ENCODE measurements at places on chromosomes 1 and 21.

GRCh38 chr1:208273386-208274017, 29.3 kb upstream of the PLXNA2 start:
- no peak overlapping the region for H3K27ac ChIP-seq
- H3K27me3 ChIP-seq: peaks cover 80% of the 10 kb centered on the region
- H3K4me1 ChIP-seq: no peaks in the 10 kb centered on the region
- DNase-seq: no peak

- peak overlapping the region; percentile 35 for H3K4me3 ChIP-seq
- H3K27ac ChIP-seq: peak overlapping the region; percentile 86
- peaks cover 3% of the 10 kb centered on the region for H3K36me3 ChIP-seq
- H3K27me3 ChIP-seq: no peaks in the 10 kb centered on the region
Measured at GRCh38 chr1:32989160-32990050, 24.8 kb upstream of the RNF19B start.

DNA sequence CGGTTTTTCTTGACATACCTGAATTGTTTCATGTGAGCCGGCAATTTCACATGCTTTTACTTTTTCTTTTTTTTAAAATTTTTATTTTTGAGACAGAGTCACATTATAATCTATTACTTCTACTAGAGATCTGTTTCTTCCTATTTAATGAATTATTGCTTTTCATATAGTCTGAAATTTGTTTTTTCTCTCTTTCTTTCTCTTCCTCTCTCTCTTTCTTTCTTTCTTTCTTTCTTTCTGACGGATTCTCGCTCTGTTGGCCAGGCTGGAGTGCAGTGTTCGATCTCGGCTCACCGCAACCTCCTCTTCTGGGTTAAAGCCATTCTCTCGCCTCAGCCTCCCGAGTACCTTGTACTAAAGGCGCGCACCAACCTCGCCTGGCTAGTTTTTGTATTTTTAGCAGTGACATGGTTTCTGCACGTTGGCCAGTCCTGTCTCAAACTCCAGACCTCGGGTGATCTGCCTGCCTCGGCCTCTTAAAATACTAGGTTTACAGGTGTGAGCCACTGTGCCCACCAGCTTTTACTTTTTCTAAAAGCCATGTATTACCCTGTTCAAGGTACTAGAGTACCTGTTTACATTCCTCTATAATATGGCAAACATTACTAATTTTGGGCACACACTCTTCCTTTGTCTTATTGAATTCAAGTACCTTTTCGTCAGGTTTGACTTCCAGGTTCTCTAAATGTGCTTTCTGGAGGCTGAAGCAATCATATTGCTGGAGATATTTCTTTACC, 86.5 kb upstream of the RHOU start:
- no peak for DNase-seq
- H3K4me3 ChIP-seq: peak overlapping the region; percentile 76
- H3K27ac ChIP-seq: no peak overlapping the region
- H3K36me3 ChIP-seq: no peaks in the 10 kb centered on the region

DNA sequence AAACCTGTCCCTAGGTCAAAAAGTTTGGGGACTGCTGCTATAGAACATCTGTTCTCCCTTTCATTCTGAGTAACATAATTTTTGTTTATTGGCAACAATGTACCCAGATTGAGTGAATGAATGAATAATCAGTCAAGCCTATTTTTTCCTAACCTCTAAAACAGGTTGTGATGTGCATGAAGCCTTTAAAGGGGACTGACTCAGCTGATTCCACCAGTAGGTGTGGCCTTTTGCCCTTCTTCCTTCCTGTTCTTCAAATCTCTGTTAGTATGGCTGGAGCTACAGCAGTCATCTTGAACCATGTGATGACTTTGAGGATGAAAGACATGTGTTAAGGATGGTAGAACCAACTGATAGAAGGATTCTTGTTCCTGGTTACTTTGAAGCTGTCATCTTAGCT, 476.1 kb downstream of the NUF2 start:
- H3K4me1 ChIP-seq: no peaks in the 10 kb centered on the region
- DNase-seq: no peak
- no peaks in the 10 kb centered on the region for H3K27me3 ChIP-seq
- H3K27ac ChIP-seq: no peak overlapping the region
- no peaks in the 10 kb centered on the region for H3K36me3 ChIP-seq

GRCh38 chr1:214404154-214404553, 123.2 kb downstream of the SMYD2 start:
- DNase-seq: no peak
- peaks cover 13% of the 10 kb centered on the region for H3K4me1 ChIP-seq
- peaks cover 3% of the 10 kb centered on the region for H3K27me3 ChIP-seq
- H3K27ac ChIP-seq: no peak overlapping the region

DNA sequence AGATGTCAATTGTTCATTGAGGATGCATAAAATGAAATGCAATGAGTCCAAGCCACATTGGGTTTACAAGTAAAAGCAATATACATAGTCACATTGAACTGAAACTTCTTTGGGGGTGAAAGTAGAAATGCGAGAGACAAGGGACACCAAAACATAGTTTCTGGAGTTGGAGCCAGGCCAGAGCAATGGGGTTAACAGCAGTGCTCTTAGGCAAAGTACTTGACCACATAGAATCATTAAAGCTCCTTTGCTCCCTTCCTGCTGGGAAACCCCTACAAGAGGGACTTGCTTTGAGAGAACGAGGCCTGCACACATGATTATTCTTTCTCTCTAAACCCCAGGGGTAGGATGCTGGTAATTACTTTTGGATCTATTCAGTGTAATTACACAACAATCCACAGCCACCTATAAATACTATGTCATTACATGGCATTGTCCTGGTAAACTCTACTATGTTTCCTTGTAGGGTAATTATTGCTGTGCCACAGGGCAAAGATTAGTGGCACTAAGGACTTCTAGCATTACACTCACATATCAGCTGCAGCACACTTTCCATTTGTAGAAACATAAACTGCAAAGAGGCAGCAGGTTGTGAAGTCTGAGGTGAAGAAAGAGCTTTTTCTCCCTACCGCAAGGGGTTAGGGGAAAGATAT, 421.6 kb upstream of the PBX1 start:
- H3K27me3 ChIP-seq: no peaks in the 10 kb centered on the region
- no peak overlapping the region for H3K27ac ChIP-seq
- no peak overlapping the region for H3K4me3 ChIP-seq
- DNase-seq: no peak

- no peaks in the 10 kb centered on the region for H3K36me3 ChIP-seq
- peaks cover 4% of the 10 kb centered on the region for H3K4me1 ChIP-seq
- no peak for DNase-seq
- peaks cover 16% of the 10 kb centered on the region for H3K27me3 ChIP-seq
- no peak overlapping the region for H3K27ac ChIP-seq
- H3K4me3 ChIP-seq: no peak overlapping the region
Measured at GRCh38 chr1:22157359-22157966, 14.6 kb upstream of the WNT4 start.

DNA sequence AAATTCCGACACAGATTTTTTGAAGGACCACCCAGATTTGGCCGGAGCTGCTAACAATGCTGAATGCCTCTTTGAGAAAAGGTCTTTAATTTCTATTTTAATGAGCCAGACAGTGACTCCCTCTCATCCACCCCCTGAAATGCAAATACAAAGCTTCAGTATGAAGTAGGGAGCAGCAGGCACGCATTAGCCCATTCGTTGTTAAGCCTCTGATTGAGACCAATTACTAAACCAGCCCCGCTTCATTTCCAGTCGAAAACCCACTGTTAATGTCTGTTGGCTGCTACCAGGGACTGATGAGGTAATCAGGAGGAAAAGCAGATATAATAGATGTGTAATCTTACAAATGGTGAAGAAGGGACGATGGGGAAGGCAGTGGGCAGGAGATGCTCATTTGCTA, 4.8 kb upstream of the C8A start:
- no peak overlapping the region for H3K4me3 ChIP-seq
- peaks cover 24% of the 10 kb centered on the region for H3K27me3 ChIP-seq
- no peak overlapping the region for H3K27ac ChIP-seq
- no peak for DNase-seq

DNA sequence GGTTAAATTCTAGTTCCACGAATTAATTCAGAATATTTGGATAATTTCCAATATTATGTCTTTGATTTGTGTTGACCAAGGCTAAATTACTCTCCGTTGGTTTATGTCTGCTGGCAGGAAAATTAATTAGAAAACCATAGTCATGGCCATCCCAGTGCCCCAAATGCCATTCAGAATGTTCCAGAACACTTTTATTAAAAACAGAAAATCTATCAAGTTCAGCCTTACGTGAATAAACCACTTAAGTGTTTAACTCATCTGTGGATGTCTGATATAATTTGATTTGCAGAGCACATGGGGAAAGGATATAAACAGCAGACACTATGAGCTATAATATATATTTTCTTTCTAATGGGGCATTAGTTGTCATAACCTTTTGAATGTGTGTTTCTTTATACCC, 480.7 kb downstream of the MRPL39 start:
- H3K27ac ChIP-seq: no peak overlapping the region
- no peaks in the 10 kb centered on the region for H3K36me3 ChIP-seq
- H3K27me3 ChIP-seq: no peaks in the 10 kb centered on the region
- H3K4me3 ChIP-seq: no peak overlapping the region

GRCh38 chr1:22919341-22920025, 53.2 kb downstream of the LACTBL1 start:
- peaks cover 12% of the 10 kb centered on the region for H3K27me3 ChIP-seq
- no peak overlapping the region for H3K27ac ChIP-seq
- H3K4me1 ChIP-seq: no peaks in the 10 kb centered on the region

DNA sequence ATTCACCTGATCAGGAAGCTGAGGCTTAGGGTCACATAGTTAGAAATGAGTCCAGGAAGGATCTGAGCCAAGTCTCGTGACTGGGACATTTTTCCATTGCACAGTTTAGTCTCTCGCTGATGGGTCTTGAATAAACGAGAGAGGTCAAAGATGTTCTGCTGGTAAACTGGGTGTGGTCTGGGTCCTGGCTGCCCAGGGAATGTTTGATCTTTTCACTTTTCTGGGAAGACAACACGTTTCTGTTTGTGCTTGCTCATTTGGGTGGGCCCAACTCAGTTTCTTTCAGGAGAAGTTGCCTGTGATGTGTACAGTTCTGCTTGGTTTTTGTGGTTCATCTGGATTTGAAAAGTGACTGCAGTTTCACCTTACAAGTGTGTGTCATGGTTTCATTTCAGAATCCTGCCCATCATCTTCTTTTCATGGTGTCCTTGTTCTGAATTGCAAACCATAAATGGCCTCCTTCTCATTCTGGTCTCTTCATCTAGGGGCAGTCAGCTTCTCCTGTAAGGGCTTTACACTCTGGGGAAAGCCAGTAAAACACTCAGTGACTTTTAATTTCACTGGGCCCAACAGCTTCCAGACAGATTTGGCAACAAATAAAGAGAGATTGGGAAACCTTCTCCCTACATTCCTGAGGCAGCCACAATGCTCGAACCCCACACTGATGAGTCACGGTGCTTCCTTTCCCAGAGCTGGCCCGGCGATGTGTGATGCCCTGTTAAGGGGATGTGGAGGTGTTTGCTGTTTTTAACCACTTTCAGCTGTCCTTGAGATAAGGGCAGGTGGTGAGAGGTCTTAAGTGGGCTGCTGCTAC, 7.2 kb upstream of the TACSTD2 start:
- H3K27ac ChIP-seq: peak overlapping the region; percentile 39
- H3K4me3 ChIP-seq: no peak overlapping the region
- H3K4me1 ChIP-seq: peaks cover 19% of the 10 kb centered on the region
- H3K27me3 ChIP-seq: peaks cover 74% of the 10 kb centered on the region

DNA sequence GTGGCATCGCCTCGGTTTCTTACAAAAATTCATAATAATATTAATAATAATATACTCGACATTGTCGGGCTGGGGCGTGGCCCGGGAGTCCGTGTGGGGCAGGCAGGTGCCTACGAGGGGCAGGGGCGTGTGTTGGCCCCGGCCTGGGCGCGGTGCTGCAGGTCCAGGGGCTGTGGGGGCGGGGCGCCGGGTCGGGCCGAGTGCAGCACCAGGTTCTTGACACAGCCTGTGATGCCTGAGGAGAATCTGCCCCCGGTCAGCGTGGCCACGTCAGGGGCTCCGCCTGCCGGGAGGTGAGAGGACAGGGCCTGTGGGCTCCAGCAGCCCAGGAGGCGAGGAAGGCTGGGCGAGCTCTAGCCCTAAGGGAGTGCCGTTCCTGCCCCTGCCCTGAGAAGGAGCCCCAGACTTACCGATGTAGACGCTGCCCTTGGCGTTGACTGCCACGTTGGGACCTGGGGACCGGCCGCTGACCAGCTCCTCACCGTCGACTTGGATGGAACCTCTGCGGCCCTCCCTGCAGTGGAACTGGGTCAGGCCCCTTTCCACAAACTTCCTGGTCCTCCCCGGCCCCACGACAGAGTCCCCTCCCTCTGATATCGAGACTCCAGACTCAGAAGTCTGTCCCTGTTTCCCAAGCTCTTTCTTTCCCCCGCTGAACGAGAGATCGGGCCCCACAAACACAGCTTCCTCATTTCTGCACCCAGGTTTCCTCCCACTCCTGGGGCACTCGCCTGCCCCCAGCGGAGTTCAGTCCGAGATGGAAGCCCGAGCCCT, 11.3 kb downstream of the LDLRAD2 start:
- H3K27me3 ChIP-seq: peaks cover 5% of the 10 kb centered on the region
- no peak for DNase-seq
- H3K27ac ChIP-seq: no peak overlapping the region
- peaks cover 2% of the 10 kb centered on the region for H3K4me1 ChIP-seq
- H3K36me3 ChIP-seq: no peaks in the 10 kb centered on the region

DNA sequence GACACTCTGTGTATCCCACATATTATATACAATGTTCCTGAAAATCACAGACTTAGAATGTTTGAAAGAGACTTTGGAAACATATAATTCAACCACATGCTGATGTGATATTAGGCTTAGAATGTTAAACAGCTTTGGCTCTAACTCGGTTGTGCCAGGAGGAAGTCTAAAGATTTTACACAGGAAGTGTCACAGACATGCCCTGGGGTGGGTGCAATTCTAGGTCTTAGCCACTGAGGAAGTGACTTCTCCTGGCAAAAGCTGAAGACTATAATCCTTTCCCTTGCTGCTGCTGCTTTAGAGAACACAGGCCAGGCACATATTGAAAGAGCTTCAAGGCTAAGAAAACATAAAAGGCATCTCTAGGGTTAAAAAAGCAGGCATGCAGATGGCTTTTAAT, 51.0 kb downstream of the RPL5 start:
- H3K27ac ChIP-seq: peak overlapping the region; percentile 88
- H3K4me3 ChIP-seq: peak overlapping the region; percentile 43
- no peaks in the 10 kb centered on the region for H3K36me3 ChIP-seq

- no peaks in the 10 kb centered on the region for H3K27me3 ChIP-seq
- H3K4me1 ChIP-seq: no peaks in the 10 kb centered on the region
- no peaks in the 10 kb centered on the region for H3K36me3 ChIP-seq
- H3K4me3 ChIP-seq: no peak overlapping the region
Measured at GRCh38 chr1:239951511-239952140, 140.1 kb upstream of the FMN2 start.

DNA sequence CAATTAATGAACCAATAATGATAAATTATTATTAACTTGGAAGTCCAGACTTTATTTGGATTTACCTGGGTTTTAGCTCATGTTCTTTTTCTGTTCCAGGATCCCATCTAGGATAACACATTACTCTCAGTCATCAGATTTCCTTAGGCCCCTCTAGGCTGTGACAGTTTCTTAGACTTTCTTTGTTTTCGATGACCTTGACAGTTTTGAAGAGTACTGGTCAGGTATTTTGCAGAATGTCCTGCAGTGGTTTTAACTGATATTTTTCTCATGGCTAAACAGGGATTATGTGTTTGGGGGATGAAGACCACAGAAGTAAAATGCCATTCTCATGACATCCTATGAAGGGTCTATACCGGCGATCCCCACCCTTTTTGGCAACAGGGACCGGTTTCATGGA, 144.0 kb downstream of the NAV1 start:
- no peak overlapping the region for H3K27ac ChIP-seq
- H3K36me3 ChIP-seq: no peaks in the 10 kb centered on the region
- no peaks in the 10 kb centered on the region for H3K4me1 ChIP-seq
- DNase-seq: no peak
- H3K4me3 ChIP-seq: no peak overlapping the region

GRCh38 chr1:6427441-6428390, 3.1 kb downstream of the ESPN start:
- H3K27me3 ChIP-seq: peaks cover 35% of the 10 kb centered on the region
- peaks cover 11% of the 10 kb centered on the region for H3K4me1 ChIP-seq
- no peaks in the 10 kb centered on the region for H3K36me3 ChIP-seq
- H3K4me3 ChIP-seq: no peak overlapping the region
- no peak for DNase-seq
